SJSA1 (cell line): ENCODE measurements at places on chromosomes 3 and 15. TPM values are rescaled to one million over a fixed set of nuclear protein-coding genes. Genes with fewer than 3 reads are reported as not detected.

- H3K27ac ChIP-seq: no peak overlapping the region
- H3K4me3 ChIP-seq: no peak overlapping the region
- no peaks in the 10 kb centered on the region for H3K36me3 ChIP-seq
- H3K4me1 ChIP-seq: no peaks in the 10 kb centered on the region
- no peak for DNase-seq
- no peaks in the 10 kb centered on the region for H3K27me3 ChIP-seq
Measured at GRCh38 chr15:77702211-77702957, 69.7 kb upstream of the LINGO1 start.

DNA sequence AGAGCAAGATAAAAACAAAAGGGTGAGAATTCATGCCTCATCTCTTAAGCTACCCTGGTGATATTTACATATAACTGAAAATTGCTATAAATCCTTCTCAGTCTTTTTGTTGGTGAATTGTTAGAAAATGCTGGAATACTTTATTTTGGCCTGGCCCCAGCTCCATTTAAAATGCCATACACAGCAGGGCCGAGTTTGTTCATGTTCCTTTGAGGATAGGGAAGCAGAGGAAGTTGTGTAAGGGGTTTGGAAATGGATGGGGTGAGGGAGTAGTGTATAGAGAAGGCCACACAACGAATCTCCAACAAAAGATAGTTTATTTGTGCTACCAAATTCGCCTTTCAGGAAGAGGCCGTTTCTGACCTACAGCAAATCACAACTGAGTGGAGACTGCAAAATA lies 78.6 kb upstream of the ADAMTS9 start:
- H3K4me1 ChIP-seq: no peaks in the 10 kb centered on the region; the same call in none of the 2 replicates
- H3K27ac ChIP-seq: no peak overlapping the region
- no peaks in the 10 kb centered on the region for H3K27me3 ChIP-seq
- H3K36me3 ChIP-seq: no peaks in the 10 kb centered on the region
- H3K4me3 ChIP-seq: no peak overlapping the region
- no peak for DNase-seq

GRCh38 chr3:9911863-9912262 lies 5.0 kb upstream of the IL17RC start:
- H3K36me3 ChIP-seq: peaks cover 6% of the 10 kb centered on the region; the same call in 1 of the 2 replicates
- H3K27me3 ChIP-seq: no peaks in the 10 kb centered on the region
- H3K4me1 ChIP-seq: peaks cover 24% of the 10 kb centered on the region
- H3K4me3 ChIP-seq: no peak overlapping the region
- H3K27ac ChIP-seq: no peak overlapping the region

GRCh38 chr3:103381296-103382079 lies 946.7 kb downstream of the ZPLD1 start:
- no peak overlapping the region for H3K4me3 ChIP-seq
- no peaks in the 10 kb centered on the region for H3K36me3 ChIP-seq

- H3K36me3 ChIP-seq: no peaks in the 10 kb centered on the region
- H3K4me1 ChIP-seq: no peaks in the 10 kb centered on the region
- H3K27me3 ChIP-seq: no peaks in the 10 kb centered on the region
- no peak for DNase-seq
- no peak overlapping the region for H3K4me3 ChIP-seq
- no peak overlapping the region for H3K27ac ChIP-seq
Measured at GRCh38 chr15:78195735-78196201, 38.6 kb downstream of the ACSBG1 start.

GRCh38 chr3:48301800-48302166 lies 31.7 kb downstream of the SPINK8 start:
- H3K27ac ChIP-seq: peak overlapping the region; percentile 81
- H3K4me3 ChIP-seq: peak overlapping the region; percentile 83
- peaks cover 12% of the 10 kb centered on the region for H3K4me1 ChIP-seq
- H3K27me3 ChIP-seq: no peaks in the 10 kb centered on the region

- H3K27me3 ChIP-seq: no peaks in the 10 kb centered on the region
- H3K4me1 ChIP-seq: no peaks in the 10 kb centered on the region
- H3K27ac ChIP-seq: no peak overlapping the region
- no peaks in the 10 kb centered on the region for H3K36me3 ChIP-seq
- H3K4me3 ChIP-seq: no peak overlapping the region
Measured at GRCh38 chr3:37726525-37727290, 135.0 kb upstream of the CTDSPL start.

GRCh38 chr3:69288161-69288895 lies 97.6 kb downstream of the FRMD4B start:
- H3K27ac ChIP-seq: no peak overlapping the region
- DNase-seq: peak; percentile 10
- no peaks in the 10 kb centered on the region for H3K27me3 ChIP-seq
- H3K4me3 ChIP-seq: no peak overlapping the region

- DNase-seq: no peak
- no peaks in the 10 kb centered on the region for H3K27me3 ChIP-seq
- peaks cover 27% of the 10 kb centered on the region for H3K36me3 ChIP-seq
- peak within 1 kb of the TSS; percentile 76 for H3K27ac ChIP-seq
- H3K4me3 ChIP-seq: peak within 1 kb of the TSS; percentile 74
- peaks cover 55% of the 10 kb centered on the region for H3K4me1 ChIP-seq
Measured at GRCh38 chr3:42653560-42654330, at the start of gene ZBTB47. TSS of gene ZBTB47 (plus strand) at chr3:42653697. CDS start at chr3:42658356, 4,659 bp downstream.

DNA sequence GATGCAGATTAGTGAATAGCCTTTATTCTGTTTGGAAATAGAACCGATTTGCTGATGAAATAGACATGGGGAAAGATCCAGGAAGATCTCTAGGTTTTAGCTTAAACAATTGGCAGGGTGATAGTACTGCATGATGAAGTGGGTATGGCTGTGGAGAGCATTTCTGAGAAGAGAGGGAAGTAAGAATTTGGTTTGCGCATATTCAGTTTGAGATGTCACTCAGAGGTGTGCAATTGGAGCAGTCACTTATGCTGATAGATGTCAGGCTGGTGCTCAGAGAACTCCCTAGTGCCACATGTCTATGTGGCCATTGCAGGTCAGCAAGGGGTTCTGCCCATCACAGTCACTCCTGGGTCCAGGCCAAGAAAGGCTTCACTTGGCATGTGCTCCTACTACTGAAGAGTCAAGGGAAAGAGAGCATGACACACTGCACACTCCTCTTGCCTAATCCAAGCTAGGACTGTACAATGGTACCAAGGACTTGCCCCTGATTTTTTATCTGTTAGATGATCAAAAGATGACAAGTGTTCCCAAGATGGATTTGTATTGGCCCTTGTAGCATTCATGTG lies 57.2 kb upstream of the ST8SIA2 start:
- DNase-seq: no peak
- H3K4me3 ChIP-seq: no peak overlapping the region
- H3K4me1 ChIP-seq: no peaks in the 10 kb centered on the region

GRCh38 chr15:87345961-87346360 lies 910.6 kb downstream of the NTRK3 start:
- DNase-seq: no peak
- no peak overlapping the region for H3K4me3 ChIP-seq
- no peak overlapping the region for H3K27ac ChIP-seq

- no peak for DNase-seq
- no peaks in the 10 kb centered on the region for H3K36me3 ChIP-seq
- 0 out of 2 replicates have a peak, but pooled peaks cover 4% of the 10 kb centered on the region for H3K4me1 ChIP-seq
- H3K4me3 ChIP-seq: no peak overlapping the region
- H3K27ac ChIP-seq: no peak overlapping the region
- H3K27me3 ChIP-seq: no peaks in the 10 kb centered on the region
Measured at GRCh38 chr15:78951841-78952238, 7.0 kb upstream of the CTSH start.

- DNase-seq: no peak
- no peaks in the 10 kb centered on the region for H3K27me3 ChIP-seq
- no peak overlapping the region for H3K27ac ChIP-seq
- no peaks in the 10 kb centered on the region for H3K4me1 ChIP-seq
- no peak overlapping the region for H3K4me3 ChIP-seq
Measured at GRCh38 chr3:55903680-55904079, 416.6 kb upstream of the WNT5A start.

GRCh38 chr3:27661797-27662196 lies 60.3 kb downstream of the EOMES start:
- peaks cover 19% of the 10 kb centered on the region for H3K4me1 ChIP-seq
- no peak for DNase-seq
- no peaks in the 10 kb centered on the region for H3K36me3 ChIP-seq
- H3K4me3 ChIP-seq: no peak overlapping the region

DNA sequence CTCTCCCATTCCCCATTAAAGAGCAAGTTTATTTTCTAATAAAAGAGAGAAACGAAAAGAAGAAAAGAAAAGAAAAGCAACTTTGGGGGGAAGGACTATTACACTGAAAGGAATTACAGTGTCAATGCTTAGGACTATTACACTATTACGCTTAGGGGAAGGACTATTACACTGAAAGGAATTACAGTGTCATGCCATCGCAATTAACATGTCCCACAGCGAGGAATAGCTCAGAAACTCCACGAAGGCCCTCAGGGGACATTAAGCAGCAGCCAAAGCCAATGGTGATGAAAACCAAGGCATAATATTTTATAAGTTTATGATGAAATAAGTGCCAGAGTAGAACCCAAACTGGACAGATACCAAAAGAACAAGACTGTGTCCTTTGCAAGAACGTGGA lies 22.1 kb upstream of the DET1 start:
- no peaks in the 10 kb centered on the region for H3K36me3 ChIP-seq
- no peak overlapping the region for H3K4me3 ChIP-seq
- 0 out of 2 replicates have a peak, but pooled peaks cover 2% of the 10 kb centered on the region for H3K27me3 ChIP-seq
- H3K27ac ChIP-seq: no peak overlapping the region

DNA sequence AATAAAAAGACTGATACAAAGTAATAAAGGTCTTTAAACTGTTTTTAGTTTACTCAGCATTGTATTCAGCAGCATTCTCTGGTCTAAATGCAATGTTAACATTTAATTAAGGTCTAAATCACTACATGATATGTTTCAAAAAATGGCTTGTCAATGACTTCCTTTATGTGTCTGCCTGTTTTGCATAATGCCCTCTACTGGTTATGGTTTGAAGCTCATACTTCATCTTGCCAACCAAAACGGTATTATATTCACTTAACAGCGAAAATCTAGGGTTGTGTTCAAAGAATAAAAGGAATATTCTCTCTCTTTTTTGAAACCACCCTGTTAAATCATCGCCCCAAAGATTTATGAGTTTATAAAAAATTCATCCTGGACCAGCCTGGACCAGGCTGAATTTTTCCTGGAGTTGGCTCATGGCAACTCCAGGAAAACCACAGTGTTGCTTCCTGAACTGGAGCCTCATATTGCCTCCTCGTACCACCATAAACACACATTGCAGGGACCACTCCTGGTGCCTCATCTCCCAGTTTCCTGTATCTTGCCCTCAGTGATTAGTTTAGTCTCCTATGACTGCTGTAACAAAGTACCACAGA lies 6.7 kb upstream of the NCEH1 start:
- H3K36me3 ChIP-seq: no peaks in the 10 kb centered on the region
- peaks cover 7% of the 10 kb centered on the region for H3K4me1 ChIP-seq
- DNase-seq: no peak
- no peak overlapping the region for H3K4me3 ChIP-seq

GRCh38 chr3:8629151-8630021 lies 15.2 kb downstream of the SSUH2 start:
- no peaks in the 10 kb centered on the region for H3K27me3 ChIP-seq
- no peak overlapping the region for H3K4me3 ChIP-seq
- H3K27ac ChIP-seq: peak overlapping the region; percentile 85
- no peaks in the 10 kb centered on the region for H3K36me3 ChIP-seq

DNA sequence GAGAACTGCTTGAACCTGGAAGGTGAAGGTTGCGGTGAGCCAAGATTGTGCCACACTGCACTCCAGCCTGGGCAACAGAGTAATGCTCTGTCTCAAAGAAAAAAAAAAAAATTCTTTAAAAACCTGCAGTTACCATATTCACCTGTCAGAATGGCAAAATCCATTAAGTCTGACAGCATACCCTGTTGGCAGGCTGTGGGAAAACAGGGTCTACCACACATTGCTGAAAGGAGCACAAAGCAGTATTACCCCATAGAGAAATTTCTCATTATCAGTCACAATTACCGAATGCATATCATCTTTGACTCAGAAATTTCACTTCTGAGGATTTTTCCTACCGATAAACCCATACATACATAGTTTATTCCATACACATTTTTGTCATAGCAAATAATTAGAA lies 264.1 kb upstream of the SLCO3A1 start:
- H3K36me3 ChIP-seq: no peaks in the 10 kb centered on the region
- H3K4me3 ChIP-seq: no peak overlapping the region
- H3K4me1 ChIP-seq: no peaks in the 10 kb centered on the region
- no peak for DNase-seq
- no peaks in the 10 kb centered on the region for H3K27me3 ChIP-seq
- H3K27ac ChIP-seq: no peak overlapping the region

GRCh38 chr3:29591579-29591978 lies 310.7 kb downstream of the RBMS3 start:
- H3K27me3 ChIP-seq: no peaks in the 10 kb centered on the region
- no peak overlapping the region for H3K4me3 ChIP-seq
- no peak for DNase-seq
- H3K36me3 ChIP-seq: no peaks in the 10 kb centered on the region

DNA sequence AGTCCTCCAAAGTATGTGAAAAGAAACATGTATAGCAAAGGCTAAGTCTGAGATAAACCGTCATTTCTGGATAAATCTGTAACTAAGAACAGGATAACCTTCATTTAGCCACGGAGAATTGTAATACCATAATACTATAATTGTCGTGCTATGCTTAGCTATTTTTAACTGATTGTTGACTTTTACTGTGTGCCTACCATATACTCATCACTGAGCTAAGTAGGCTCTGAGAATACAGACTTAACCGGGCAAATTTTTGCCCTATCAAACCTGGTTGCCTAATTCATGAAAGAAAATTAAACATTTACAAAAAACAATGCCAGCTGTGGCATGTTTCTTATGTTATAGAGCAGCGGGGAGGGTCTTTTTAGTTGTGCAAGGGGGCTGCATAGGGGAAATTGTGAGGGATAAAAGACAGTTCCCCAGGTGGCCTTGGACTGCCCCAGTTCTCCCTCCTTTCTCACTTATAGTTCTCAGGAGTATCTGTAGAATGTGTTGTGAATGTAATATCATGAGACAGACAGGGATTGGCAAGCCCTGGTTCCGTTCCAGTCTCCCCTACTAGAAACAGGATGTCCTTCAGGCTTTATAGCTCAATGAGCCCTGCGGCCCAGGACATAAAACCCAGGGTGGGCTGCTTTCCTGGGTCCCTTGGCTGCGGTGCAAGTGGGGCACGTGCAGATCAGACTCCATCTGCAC lies 318.5 kb downstream of the GBE1 start:
- no peak for DNase-seq
- no peak overlapping the region for H3K27ac ChIP-seq
- no peaks in the 10 kb centered on the region for H3K4me1 ChIP-seq
- no peaks in the 10 kb centered on the region for H3K36me3 ChIP-seq

DNA sequence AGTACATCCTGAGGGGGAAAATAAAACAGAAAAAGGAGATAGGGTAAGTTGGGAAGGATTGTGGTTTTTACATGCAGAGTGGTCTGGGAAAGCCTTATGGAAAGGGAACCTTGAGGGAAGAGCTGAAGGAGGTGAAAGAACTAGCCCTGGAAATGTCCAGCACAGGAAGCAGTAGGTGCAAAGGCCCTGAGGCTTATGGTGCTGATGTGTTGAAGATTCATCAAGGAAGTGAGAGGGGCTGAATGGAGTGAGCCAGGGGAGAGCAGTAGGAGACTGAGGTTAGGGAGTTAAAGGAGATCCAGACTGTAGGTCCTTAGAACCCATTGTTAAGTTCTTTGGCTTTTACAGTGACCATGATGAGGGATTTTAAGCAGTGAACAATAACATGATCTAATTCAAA lies 33.0 kb downstream of the ATP1B3 start:
- DNase-seq: no peak
- H3K4me3 ChIP-seq: no peak overlapping the region
- H3K27ac ChIP-seq: no peak overlapping the region
- H3K4me1 ChIP-seq: peaks cover under 1% of the 10 kb centered on the region
- H3K27me3 ChIP-seq: no peaks in the 10 kb centered on the region

PLA2G4E gene
- not detected in 2 replicates for total RNA-seq

NR2E3 gene
- not detected in 2 replicates for total RNA-seq

HTR3E gene
- total RNA-seq: not detected in 2 replicates

TRIM71 gene
- under 0.01 TPM in 1 of 2 replicates, not detected in the other for total RNA-seq

TGM5 gene
- total RNA-seq: 0.24 TPM in 1 of 2 replicates, not detected in the other

CLDN18 gene
- not detected in 2 replicates for total RNA-seq

SLC12A1 gene
- total RNA-seq: not detected in 2 replicates

PIF1 gene
- total RNA-seq: 20.1 and 29.2 TPM in 2 replicates

CKMT1A gene
- total RNA-seq: not detected in 2 replicates

LDHAL6B gene
- not detected in 2 replicates for total RNA-seq

IMPG2 gene
- 0.05 and 0.09 TPM in 2 replicates for total RNA-seq
